ENCODE measurements at places on chromosomes 3 and 15. TPM values are rescaled to one million over a fixed set of nuclear protein-coding genes. Genes with fewer than 3 reads are reported as not detected.

DNA sequence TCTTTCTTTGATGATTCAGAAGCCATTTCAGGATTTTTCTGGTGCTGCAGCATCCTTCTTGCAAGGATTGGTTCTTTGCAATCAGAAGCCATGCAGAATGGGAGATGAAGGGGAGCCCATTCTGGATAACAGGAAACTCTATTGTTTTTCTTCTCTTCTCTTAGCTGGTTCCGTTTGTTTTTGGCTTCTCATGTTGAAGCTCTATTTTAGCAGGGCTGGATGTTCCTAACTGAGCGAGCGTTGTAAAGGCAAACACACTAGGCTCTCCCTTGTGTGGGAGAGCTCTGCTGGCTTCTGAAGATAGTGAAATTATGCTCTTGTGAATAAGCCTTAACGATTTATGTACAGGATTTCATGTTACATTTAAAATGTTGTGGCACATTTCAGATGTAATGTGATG, 8.3 kb downstream of the CACNA1D start:
- H3K4me1 ChIP-seq, result peaks cover 3% of the 10 kb centered on the region
- no peaks in the 10 kb centered on the region for H3K36me3 ChIP-seq
- no peaks in the 10 kb centered on the region for H3K27me3 ChIP-seq

DNA sequence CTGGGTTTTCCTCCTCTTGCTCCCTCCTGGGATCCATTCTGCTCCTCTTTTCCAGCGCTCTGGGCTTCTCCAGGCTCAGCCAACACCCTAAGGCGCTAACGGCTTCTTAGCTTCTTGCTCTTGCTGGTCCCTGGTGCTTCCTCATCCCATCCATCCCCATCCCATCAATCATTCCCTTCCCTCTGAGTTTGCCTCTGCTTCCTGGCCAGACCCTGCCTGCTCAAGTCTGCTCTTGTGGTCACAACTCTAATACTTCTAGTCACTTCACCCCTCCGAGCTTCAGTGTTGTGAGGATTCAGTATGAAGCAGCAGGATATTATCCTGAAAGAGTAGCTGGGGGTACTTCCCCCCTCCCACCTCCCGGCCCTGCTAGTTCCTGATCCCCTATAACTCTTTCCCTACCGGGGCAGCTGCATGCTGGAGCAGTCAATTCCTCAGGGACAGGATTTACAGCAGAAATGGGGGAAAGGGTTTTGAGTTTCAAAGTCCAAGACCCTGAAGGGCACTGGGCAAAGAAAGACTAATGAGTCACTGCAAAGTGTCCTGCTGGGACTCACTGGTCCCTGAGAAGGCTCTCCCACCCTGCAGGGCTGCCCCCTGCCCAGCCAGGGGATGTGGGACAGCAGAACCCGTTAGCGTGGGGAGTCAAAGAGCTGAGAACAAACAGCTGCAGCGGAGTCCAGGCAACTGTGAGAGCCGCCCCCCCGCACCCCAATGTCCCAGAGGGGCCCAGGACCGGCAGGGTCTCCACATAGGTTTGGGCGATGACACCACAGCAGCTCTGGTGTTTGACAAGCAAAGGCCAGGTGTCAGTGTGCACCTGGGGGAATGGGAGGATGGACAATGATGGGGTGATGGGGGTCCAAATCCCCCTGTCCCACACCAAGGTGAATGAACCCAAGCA, 2.3 kb upstream of the SYNM start:
- no peaks in the 10 kb centered on the region for H3K36me3 ChIP-seq
- H3K27ac ChIP-seq, result no peak overlapping the region
- peaks cover 21% of the 10 kb centered on the region for H3K4me1 ChIP-seq
- H3K27me3 ChIP-seq, result peaks cover 3% of the 10 kb centered on the region
- no peak overlapping the region for H3K4me3 ChIP-seq

DNA sequence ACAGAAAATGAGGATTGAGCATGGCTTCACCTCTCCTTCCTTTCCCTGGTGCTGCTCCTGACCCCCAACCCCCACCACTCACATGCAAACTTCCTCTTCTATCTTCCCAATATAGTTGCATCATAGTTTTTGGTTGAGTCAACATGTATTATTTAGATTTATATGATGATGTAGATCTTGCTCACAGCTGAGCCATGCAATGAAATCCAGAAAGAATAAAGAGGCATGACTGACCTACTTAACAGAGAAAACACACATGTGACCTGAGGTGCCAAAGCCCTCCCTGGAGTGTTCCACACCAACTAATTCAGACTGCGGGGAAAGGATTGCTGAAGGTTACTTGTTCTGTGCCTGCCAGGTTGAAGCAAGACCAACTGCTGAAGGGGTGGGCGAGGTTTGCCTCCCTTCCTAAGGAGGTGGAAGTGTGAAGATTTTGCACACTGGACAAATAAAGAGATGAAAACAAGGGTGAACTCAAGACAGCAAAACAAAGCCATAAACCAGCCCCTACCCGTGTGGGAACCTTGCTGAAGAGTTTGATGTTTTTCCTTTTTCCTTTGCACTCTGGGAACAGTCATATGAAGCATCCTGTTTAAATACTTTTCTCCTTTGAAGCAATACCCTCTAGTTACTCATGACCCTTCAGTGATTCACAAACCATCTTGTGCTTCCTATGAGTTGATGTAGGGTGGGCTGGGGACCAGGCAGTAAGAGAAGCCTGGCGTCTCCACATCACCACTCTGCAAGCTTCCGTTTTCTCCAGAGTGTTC, 155.2 kb upstream of the UBE2E1 start:
- H3K27ac ChIP-seq, result no peak overlapping the region
- DNase-seq, result no peak
- no peaks in the 10 kb centered on the region for H3K27me3 ChIP-seq
- no peaks in the 10 kb centered on the region for H3K4me1 ChIP-seq
- no peak overlapping the region for H3K4me3 ChIP-seq
- no peaks in the 10 kb centered on the region for H3K36me3 ChIP-seq

DNA sequence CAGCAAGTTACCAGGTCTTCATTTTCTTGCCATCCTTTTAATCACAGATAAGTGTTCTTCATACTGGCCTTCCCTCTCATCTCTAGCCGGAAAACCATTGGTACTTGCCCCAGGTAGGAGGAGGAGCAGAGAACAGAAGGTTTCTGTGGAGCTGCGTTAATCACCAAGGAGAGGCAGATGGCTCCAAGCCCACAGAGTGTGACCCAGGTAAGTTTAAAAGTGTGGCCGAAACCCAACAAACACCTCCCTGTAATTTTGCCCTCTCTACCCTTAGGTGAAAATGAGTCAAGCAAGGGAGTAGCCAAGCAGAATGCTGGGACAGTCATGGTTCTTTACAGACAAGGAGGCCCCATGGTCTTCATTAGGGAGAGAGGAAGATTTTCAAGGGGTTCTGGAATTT, 37.3 kb downstream of the NFKBIZ start:
- no peak overlapping the region for H3K27ac ChIP-seq
- no peaks in the 10 kb centered on the region for H3K4me1 ChIP-seq
- no peak overlapping the region for H3K4me3 ChIP-seq
- no peaks in the 10 kb centered on the region for H3K36me3 ChIP-seq
- H3K27me3 ChIP-seq, result no peaks in the 10 kb centered on the region

- DNase-seq, result no peak
- no peak overlapping the region for H3K27ac ChIP-seq
- H3K4me3 ChIP-seq, result no peak overlapping the region
Observed at GRCh38 chr3:98449606-98450193, 13.3 kb upstream of the OR5K1 start.

- DNase-seq, result no peak
- H3K27me3 ChIP-seq, result no peaks in the 10 kb centered on the region
- no peak overlapping the region for H3K27ac ChIP-seq
- no peak overlapping the region for H3K4me3 ChIP-seq
- no peaks in the 10 kb centered on the region for H3K4me1 ChIP-seq
- no peaks in the 10 kb centered on the region for H3K36me3 ChIP-seq
Observed at GRCh38 chr3:59308001-59308400, 258.2 kb upstream of the CFAP20DC start.

GRCh38 chr3:197352382-197352781, 54.0 kb upstream of the DLG1 start:
- no peak overlapping the region for H3K27ac ChIP-seq
- no peaks in the 10 kb centered on the region for H3K27me3 ChIP-seq
- no peak overlapping the region for H3K4me3 ChIP-seq
- H3K36me3 ChIP-seq, result no peaks in the 10 kb centered on the region

DNA sequence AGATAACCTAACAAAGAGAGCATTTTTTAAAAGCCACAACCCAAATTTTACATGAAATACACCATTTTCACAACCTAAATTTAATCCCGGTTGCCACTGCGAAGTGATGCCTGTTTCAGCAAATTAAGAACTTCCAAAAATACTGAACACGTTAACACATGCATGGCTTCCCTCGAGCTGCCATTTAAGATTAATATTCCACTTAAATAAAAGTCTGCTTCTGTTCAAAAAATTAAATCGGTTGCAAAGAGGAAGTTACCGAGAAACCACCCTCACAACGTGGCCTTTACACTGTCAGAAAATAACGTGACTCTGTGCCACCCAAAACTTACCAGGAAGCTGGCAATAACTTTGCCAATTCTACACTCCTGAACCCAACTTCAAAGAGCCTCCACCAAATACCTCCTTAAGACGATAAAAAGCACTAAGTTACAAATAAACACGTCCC, 1.2 kb downstream of the TBL1XR1 start:
- peak; percentile 32 for DNase-seq
- no peaks in the 10 kb centered on the region for H3K27me3 ChIP-seq
- H3K4me1 ChIP-seq, result peaks cover 35% of the 10 kb centered on the region
- peak overlapping the region; percentile 91 for H3K4me3 ChIP-seq

DNA sequence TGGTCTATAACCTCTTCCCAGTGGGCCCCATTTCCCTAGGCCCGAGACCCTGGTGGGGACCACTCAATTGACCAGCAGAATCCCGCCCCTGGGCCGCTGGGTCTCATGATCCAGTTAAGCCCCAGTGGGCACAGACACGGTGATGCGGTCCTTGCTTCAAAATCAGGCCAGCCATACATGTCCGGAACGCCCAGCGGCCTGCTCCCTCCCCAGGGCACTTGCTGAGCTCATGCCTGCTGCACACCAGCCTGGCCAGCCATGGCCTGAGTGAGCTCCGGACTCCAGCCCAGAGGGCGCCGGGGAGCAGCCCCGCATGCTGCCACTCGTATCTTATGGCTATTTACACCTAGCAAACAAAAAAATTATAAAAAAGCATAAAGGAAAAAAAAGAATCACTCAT, 34.4 kb upstream of the IQSEC1 start:
- no peak for DNase-seq
- H3K36me3 ChIP-seq, result no peaks in the 10 kb centered on the region
- H3K27me3 ChIP-seq, result no peaks in the 10 kb centered on the region

- H3K4me1 ChIP-seq, result peaks cover 14% of the 10 kb centered on the region
- no peak overlapping the region for H3K27ac ChIP-seq
- no peak overlapping the region for H3K4me3 ChIP-seq
- no peak for DNase-seq
- H3K27me3 ChIP-seq, result no peaks in the 10 kb centered on the region
- no peaks in the 10 kb centered on the region for H3K36me3 ChIP-seq
Observed at GRCh38 chr15:89400782-89401545, 66.3 kb upstream of the POLG start.

- peaks cover 5% of the 10 kb centered on the region for H3K4me1 ChIP-seq
- no peaks in the 10 kb centered on the region for H3K36me3 ChIP-seq
- no peak overlapping the region for H3K4me3 ChIP-seq
- H3K27ac ChIP-seq, result no peak overlapping the region
Observed at GRCh38 chr15:93223803-93224202, 134.8 kb upstream of the RGMA start.

- no peak for DNase-seq
- no peak overlapping the region for H3K27ac ChIP-seq
- no peak overlapping the region for H3K4me3 ChIP-seq
- H3K4me1 ChIP-seq, result no peaks in the 10 kb centered on the region
- no peaks in the 10 kb centered on the region for H3K27me3 ChIP-seq
Observed at GRCh38 chr3:168165390-168166269, 69.9 kb upstream of the GOLIM4 start.

DNA sequence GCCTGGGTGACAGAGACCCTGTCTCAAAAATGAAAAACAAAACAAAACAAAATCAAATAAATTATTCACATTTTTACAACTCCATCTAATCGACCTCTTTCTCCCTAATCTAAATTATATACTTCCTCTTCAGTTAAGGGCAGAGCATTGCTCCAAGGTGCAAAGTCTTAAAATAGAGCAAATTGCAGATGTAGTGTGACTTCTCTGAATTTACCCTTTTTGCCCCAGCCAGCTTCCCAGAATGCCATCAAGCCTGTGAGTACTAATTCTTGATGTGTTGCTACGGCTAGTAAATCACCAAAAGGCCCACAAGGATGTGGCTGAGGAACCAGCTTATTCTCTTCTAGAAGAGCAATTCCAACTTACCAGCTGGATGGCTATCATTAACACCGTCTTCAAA, 53.4 kb upstream of the PPIB start:
- no peak for DNase-seq
- no peaks in the 10 kb centered on the region for H3K27me3 ChIP-seq
- no peaks in the 10 kb centered on the region for H3K36me3 ChIP-seq
- no peak overlapping the region for H3K4me3 ChIP-seq
- no peak overlapping the region for H3K27ac ChIP-seq
- H3K4me1 ChIP-seq, result peaks cover 5% of the 10 kb centered on the region

DNA sequence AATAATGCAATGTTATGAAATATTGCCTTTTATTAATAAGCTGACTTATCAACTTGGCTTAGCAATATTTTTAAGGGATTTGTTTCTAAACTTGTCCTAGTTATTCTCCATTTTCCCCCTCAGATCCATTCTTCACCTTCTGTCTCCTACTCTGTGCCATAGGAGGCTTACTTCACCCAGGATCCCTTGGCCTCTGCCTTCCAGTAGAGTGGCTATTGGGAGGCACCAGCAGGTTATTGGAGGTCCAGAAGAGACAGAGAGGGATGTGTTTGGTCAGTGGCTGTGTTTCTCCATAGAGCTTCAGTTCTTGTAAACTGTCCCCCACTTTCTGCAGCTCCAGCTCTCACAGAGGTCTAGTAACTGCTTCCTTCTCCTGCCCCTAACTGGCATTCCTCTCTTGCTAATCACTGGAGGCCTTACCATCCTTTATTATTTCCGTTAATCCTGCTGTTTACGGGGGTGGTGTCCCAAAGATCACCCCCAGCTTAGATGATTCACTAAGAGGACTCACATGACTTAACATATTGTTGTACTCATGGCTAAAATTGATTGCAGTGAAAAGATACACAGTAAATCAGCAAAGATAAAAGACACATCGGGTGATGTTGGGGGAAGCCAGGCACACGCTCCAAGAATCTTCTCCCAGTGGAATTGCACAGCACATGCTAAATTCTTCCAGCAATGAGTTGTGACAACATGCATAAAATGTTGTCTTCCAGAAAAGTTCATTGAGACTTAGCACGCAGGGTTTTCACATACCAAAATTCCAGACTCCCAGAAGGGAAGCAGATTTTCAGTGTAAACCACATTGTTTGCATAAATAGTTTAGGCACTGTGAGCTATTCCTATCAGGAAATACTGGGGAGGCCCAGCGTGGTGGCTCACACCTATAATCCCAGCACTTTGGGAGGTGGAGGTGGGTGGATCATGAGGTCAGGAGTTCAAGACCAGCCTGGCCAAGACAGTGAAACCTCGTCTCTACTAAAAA, 67.5 kb downstream of the RPL22L1 start:
- DNase-seq, result no peak
- H3K27me3 ChIP-seq, result no peaks in the 10 kb centered on the region
- no peak overlapping the region for H3K4me3 ChIP-seq
- H3K27ac ChIP-seq, result no peak overlapping the region
- no peaks in the 10 kb centered on the region for H3K4me1 ChIP-seq
- no peaks in the 10 kb centered on the region for H3K36me3 ChIP-seq

Gene EFHB
- total RNA-seq, result 2.3 TPM

Gene OR5K1
- not detected for total RNA-seq

Gene SLC12A1
- total RNA-seq, result not detected

Gene NTRK3
- total RNA-seq, result 2.3 TPM

Gene AMOTL2
- 130 TPM for total RNA-seq

Gene ITIH1
- 0.54 TPM for total RNA-seq

Gene MB21D2
- total RNA-seq, result 4.6 TPM

Gene SIDT1
- total RNA-seq, result 37.5 TPM

Gene EXD1
- 0.09 TPM for total RNA-seq

Gene KIF9
- 7.3 TPM for total RNA-seq

Gene P2RY12
- total RNA-seq, result 2.8 TPM

Measured in upper lobe of left lung (tissue), 6 donors.